ENCODE measurements at places on chromosomes 4 and X. TPM values are rescaled to one million over a fixed set of nuclear protein-coding genes. Genes with fewer than 3 reads are reported as not detected.
A peak's percentile ranks its signal among the peaks of the same experiment; 100 is the strongest.

The RHOXF1 gene
- total RNA-seq = not detected

The PNMA3 gene
- total RNA-seq = 14.2 TPM

The ART3 gene
- total RNA-seq = 3.8 TPM

The FGF5 gene
- total RNA-seq = not detected

The CRLF2 gene
- total RNA-seq = not detected

The XAGE1A gene
- 29.7 TPM for total RNA-seq

The MAGEA12 gene
- not detected for total RNA-seq

The SLC38A5 gene
- total RNA-seq = 6.2 TPM

The CLNK gene
- total RNA-seq = not detected

The SPANXD gene
- not detected for total RNA-seq

The SPATA18 gene
- total RNA-seq = 16.6 TPM

- DNase-seq = no peak
- H3K27me3 ChIP-seq = no peaks in the 10 kb centered on the region
- H3K27ac ChIP-seq = no peak overlapping the region
- no peaks in the 10 kb centered on the region for H3K4me1 ChIP-seq
These were observed 27.4 kb upstream of the CAMK2D start for GRCh38 chr4:113788888-113789287.

GRCh38 chr4:10670321-10670720, 14.2 kb downstream of the CLNK start:
- no peak overlapping the region for H3K27ac ChIP-seq
- no peaks in the 10 kb centered on the region for H3K4me1 ChIP-seq
- no peaks in the 10 kb centered on the region for H3K27me3 ChIP-seq
- H3K4me3 ChIP-seq = no peak overlapping the region

- H3K36me3 ChIP-seq = no peaks in the 10 kb centered on the region
- no peaks in the 10 kb centered on the region for H3K4me1 ChIP-seq
- no peaks in the 10 kb centered on the region for H3K27me3 ChIP-seq
- no peak overlapping the region for H3K4me3 ChIP-seq
These were observed 508.6 kb upstream of the EPHA5 start for GRCh38 chr4:66178906-66179305.

DNA sequence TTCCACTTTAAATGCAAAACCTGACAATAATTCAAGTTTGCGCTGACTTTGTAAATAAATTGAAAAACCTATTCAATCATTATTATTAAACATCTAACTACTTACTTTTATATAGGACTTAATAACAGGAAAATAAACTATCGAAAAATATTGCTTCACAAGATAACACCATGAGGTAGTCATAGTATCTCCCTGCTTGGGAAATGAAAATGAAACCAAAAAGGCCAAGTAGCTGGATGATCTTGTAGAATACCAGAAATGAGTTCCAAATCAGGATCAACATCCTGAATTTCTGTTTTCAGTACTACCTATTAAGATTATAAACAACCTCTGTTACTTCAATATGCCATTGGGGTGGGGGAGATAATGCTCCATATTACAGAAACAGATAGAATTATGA, 58.9 kb downstream of the CHIC2 start:
- H3K4me1 ChIP-seq = no peaks in the 10 kb centered on the region
- no peaks in the 10 kb centered on the region for H3K36me3 ChIP-seq
- no peak for DNase-seq
- H3K27ac ChIP-seq = no peak overlapping the region
- no peak overlapping the region for H3K4me3 ChIP-seq

DNA sequence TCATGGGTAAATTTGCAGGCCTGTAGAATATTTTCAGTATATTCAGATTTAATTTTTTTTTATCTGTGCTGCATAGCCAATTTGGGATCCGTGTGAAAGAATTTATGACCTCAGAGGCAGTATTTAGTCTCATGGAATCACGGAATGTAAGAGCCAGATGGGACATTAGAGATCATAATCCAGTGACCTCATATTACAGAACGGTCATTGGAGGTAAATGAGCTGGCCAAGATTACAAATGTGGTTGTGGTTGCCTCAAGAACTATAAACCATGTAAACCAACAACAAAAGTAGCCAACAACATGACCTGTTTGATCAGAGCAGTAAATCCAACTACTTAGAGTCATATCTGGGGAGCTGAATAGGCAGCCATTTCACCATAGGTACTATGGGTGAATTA, 71.6 kb downstream of the AMOT start:
- H3K27ac ChIP-seq = no peak overlapping the region
- no peak for DNase-seq

DNA sequence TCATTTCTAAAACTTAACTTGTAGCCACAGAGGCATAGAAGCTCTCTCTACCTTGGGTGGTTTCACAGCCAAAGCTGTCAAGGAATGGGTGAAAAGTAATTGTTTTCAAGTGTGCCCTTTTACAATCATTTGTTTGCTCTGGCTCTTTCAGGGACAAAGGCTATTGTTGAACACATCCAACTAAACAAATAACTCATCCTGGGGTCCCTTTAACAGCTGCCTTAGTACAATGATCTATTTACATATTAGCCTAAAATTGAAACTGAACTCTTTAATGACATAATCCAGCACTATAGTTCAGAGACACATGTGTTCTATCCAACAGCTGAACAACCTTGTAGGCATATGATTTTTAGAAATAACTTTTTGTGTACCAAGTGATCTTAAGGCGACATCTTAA, 3.7 kb downstream of the HHIP start:
- no peak overlapping the region for H3K4me3 ChIP-seq
- DNase-seq = no peak
- no peaks in the 10 kb centered on the region for H3K36me3 ChIP-seq
- H3K27ac ChIP-seq = no peak overlapping the region

GRCh38 chrX:153973127-153974002, 811 bp downstream of the TMEM187 start:
- peak overlapping the region; percentile 98 for H3K27ac ChIP-seq
- no peaks in the 10 kb centered on the region for H3K36me3 ChIP-seq
- peak overlapping the region; percentile 60 for H3K4me3 ChIP-seq
- H3K4me1 ChIP-seq = no peaks in the 10 kb centered on the region
- DNase-seq = no peak
- no peaks in the 10 kb centered on the region for H3K27me3 ChIP-seq

GRCh38 chr4:25863347-25863784, 578 bp upstream of the SEL1L3 start:
- H3K27me3 ChIP-seq = no peaks in the 10 kb centered on the region
- peak overlapping the region; percentile 67 for H3K4me3 ChIP-seq
- DNase-seq = no peak
- H3K27ac ChIP-seq = peak overlapping the region; percentile 48
- no peaks in the 10 kb centered on the region for H3K4me1 ChIP-seq

DNA sequence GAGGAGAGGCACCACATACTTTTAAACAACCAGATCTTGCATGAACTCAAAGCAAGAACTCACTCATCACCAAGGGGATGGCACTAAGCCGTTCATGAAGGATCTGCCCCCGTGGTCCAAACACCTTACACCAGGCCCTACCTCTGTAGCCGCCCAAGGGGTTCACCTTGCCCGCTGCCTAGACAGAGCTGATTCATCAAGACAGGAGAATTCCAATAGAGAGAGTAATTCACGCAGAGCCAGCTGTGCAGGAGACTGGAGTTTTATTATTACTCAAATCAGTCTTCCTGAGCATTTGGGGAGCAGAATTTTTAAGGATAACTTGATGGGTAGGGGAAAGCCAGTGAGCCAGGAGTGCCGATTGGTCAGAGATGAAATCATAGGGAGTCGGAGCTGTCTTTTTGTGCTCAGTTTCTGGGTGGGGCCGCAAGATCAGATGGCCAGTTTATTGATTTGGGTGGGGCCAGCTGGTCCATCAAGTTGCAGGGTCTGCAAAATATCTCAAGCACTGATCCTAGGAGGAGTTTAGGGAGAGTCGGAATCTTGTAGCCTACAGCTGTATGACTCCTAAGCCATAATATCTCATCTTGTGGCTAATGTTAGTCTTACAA, 364.7 kb downstream of the PCDH7 start:
- H3K27me3 ChIP-seq = no peaks in the 10 kb centered on the region
- H3K4me3 ChIP-seq = no peak overlapping the region
- no peak for DNase-seq
- H3K27ac ChIP-seq = no peak overlapping the region
- H3K36me3 ChIP-seq = no peaks in the 10 kb centered on the region
- no peaks in the 10 kb centered on the region for H3K4me1 ChIP-seq

GRCh38 chrX:13506574-13506973, 62.8 kb upstream of the EGFL6 start:
- no peak overlapping the region for H3K27ac ChIP-seq
- no peak for DNase-seq
- H3K4me1 ChIP-seq = no peaks in the 10 kb centered on the region
- H3K4me3 ChIP-seq = no peak overlapping the region
- H3K27me3 ChIP-seq = no peaks in the 10 kb centered on the region

- H3K27me3 ChIP-seq = no peaks in the 10 kb centered on the region
- DNase-seq = no peak
- no peaks in the 10 kb centered on the region for H3K36me3 ChIP-seq
- H3K4me1 ChIP-seq = no peaks in the 10 kb centered on the region
- no peak overlapping the region for H3K4me3 ChIP-seq
These were observed 34.7 kb upstream of the TMEM184C start for GRCh38 chr4:147582386-147583060.

GRCh38 chr4:126755506-126755905, 877.3 kb upstream of the INTU start:
- no peak overlapping the region for H3K27ac ChIP-seq
- H3K27me3 ChIP-seq = no peaks in the 10 kb centered on the region
- no peak overlapping the region for H3K4me3 ChIP-seq
- H3K36me3 ChIP-seq = no peaks in the 10 kb centered on the region
- no peaks in the 10 kb centered on the region for H3K4me1 ChIP-seq
- no peak for DNase-seq

DNA sequence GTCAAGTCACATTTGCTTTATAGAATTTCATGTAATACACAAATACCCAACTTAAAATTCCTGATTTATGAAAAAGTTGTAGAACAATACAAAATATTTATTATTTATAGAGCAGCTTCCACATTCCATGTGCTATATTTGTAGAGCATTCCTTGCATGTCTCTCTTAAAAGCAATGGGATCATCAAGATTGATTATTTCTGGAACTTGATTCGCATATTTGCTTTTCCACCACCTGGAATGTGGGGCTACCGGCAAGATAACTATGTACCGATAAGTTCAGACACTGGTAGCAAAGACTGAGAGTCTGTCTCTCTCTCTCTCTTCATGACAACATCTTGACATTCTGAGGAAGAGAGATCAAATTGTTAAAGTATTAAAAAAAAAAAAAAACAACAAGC, 59.3 kb downstream of the MAPK10 start:
- peaks cover 5% of the 10 kb centered on the region for H3K4me1 ChIP-seq
- H3K36me3 ChIP-seq = no peaks in the 10 kb centered on the region
- H3K27me3 ChIP-seq = no peaks in the 10 kb centered on the region
- H3K4me3 ChIP-seq = no peak overlapping the region

- no peak overlapping the region for H3K27ac ChIP-seq
- no peaks in the 10 kb centered on the region for H3K27me3 ChIP-seq
- no peak overlapping the region for H3K4me3 ChIP-seq
- H3K4me1 ChIP-seq = no peaks in the 10 kb centered on the region
These were observed 187.8 kb downstream of the FRAS1 start for GRCh38 chr4:78244705-78245485.

- no peaks in the 10 kb centered on the region for H3K27me3 ChIP-seq
- no peaks in the 10 kb centered on the region for H3K36me3 ChIP-seq
- H3K4me3 ChIP-seq = no peak overlapping the region
- no peak for DNase-seq
These were observed 16.5 kb downstream of the TBC1D14 start for GRCh38 chr4:6926081-6926480.

GRCh38 chr4:74724979-74725378, 69.3 kb downstream of the BTC start:
- H3K4me1 ChIP-seq = no peaks in the 10 kb centered on the region
- H3K27me3 ChIP-seq = no peaks in the 10 kb centered on the region
- H3K27ac ChIP-seq = no peak overlapping the region
- no peak overlapping the region for H3K4me3 ChIP-seq
- H3K36me3 ChIP-seq = no peaks in the 10 kb centered on the region

GRCh38 chrX:14039344-14039743, 9.7 kb upstream of the GEMIN8 start:
- H3K27me3 ChIP-seq = no peaks in the 10 kb centered on the region
- H3K4me3 ChIP-seq = no peak overlapping the region
- H3K27ac ChIP-seq = no peak overlapping the region
- peak; percentile 12 for DNase-seq
- no peaks in the 10 kb centered on the region for H3K4me1 ChIP-seq
- no peaks in the 10 kb centered on the region for H3K36me3 ChIP-seq

- H3K4me3 ChIP-seq = no peak overlapping the region
- H3K36me3 ChIP-seq = no peaks in the 10 kb centered on the region
- H3K4me1 ChIP-seq = no peaks in the 10 kb centered on the region
- H3K27ac ChIP-seq = no peak overlapping the region
These were observed 340.3 kb upstream of the GRID2 start for GRCh38 chr4:91963486-91963885.

- no peaks in the 10 kb centered on the region for H3K4me1 ChIP-seq
- no peaks in the 10 kb centered on the region for H3K36me3 ChIP-seq
- no peak overlapping the region for H3K27ac ChIP-seq
These were observed 145.1 kb downstream of the APBB2 start for GRCh38 chr4:41069257-41069656.

Data from prostate gland (tissue), 2 donors.